ENCODE measurements at places on chromosomes 7 and 10.
A peak's percentile ranks its signal among the peaks of the same experiment; 100 is the strongest.

DNA sequence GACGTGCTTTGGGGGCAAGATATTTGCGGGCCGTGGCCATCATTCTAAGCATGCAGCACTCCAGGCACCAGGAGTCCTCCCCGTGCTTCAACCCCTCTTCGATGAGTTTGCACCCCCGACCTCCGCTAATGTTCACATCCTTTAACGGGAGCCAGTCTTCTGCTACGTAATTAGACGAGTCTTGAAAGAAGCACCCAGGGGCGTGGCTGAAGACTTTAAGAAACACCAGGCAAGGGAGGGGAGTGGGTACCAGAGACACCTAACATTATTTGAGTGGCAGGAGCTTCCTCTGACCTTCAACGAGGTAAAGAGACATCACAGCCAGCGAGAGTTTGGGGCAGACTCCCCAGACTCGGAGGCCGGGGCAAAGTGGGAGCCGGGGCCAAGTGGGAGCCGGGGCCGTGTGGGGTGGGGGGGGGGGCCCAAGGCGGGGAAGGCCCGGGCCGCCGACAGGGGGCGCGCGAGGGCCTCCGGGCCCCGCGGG lies 31.1 kb upstream of the TOMM7 start:
- DNase-seq = no peak

DNA sequence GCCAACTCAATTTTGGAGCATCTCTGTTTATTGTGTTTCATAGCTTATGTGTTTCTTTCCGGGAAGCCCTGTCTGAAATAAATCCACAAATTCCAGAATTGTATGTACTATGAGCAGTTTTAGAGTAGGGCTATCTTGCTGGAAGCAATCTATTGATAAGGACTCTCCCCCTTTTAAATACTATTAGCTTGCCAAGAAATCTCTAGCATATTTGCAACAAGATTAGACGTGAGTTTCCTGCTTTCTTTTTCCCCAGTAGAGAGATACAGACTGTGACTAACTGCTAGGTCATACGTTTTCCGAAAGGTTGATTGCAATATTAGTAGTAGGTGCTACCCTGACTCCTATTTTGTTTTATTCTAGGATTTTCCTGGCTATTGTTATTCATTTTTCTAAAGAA lies 277.0 kb downstream of the MALRD1 start:
- no peak for DNase-seq

DNA sequence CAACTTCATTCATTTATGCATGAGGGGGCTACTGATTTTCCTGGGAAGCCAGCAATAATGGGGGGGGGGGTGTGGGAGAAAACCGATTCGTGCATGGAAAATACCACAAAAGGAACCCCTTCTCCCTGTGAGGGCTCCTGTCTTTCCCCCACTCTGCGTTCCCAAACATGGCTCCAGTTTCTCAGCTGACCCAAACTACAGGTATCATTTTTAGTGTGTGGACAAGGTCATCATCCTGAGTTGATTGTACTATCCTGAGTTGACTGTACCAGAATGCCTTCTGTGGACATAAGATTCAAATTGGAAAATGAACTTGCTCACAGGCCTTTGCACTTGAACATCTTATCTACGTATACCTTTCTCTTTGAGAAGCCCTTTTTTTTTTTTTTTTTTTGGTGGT lies 49.9 kb downstream of the ZRANB1 start:
- peak; percentile 11 for DNase-seq

DNA sequence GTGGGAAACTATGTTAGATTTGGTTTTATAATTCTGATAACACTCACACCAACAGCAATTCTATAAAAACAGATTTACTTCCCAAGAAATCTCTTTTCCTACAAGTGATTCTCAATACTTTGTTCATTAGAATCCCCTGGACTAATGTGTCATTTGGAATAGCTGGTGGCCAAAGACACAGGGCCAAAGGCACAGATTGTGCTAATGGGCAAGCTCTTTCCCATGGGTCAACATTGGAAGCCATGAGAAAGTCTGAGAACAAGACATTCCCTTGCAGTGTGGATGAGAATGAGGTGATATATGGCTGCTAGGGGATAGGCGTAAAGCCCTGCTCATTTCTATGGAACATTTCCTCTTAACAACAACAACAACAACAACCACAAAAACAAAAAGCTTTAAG lies 153.8 kb downstream of the AMPH start:
- no peak for DNase-seq

DNA sequence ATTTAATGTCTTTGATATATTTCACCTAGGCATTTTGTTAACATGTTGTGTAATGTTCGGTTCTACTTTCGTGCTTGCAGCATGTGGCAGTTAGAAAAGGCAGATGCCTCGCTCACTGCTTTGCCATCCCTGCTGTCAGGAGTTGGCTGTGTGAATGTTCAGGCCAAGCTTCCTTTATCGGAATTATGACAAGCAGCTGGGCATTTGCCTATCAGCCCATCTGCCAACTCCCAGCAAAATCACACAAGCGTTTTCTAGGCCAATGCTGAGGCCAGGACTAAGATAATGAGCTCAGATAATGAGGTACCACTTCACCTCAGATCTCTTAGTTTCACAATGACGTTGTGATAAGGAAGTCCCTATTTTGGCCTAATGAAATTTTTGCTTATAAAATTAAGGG lies 212.7 kb upstream of the FAM3C start:
- no peak for DNase-seq

DNA sequence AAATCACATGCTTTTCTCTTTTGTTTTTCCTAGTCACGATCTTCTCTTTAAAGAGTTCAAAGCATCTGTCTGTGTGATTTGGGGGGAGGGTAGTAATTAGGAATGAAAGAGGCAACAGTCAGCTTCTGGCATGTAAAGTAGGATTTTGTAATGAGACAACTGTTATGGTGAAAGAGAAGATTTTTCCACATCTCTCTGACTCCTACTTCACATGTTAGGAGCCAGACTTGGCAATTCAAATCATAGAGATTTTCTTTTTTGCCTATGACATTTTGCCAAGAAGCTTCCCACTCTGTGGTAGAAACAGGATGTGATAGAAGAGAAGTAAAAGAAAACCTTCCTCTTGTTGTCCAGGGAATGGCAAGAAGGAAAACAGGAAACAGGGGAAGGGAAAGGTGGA lies 38.3 kb upstream of the KLHL7 start:
- no peak for DNase-seq

DNA sequence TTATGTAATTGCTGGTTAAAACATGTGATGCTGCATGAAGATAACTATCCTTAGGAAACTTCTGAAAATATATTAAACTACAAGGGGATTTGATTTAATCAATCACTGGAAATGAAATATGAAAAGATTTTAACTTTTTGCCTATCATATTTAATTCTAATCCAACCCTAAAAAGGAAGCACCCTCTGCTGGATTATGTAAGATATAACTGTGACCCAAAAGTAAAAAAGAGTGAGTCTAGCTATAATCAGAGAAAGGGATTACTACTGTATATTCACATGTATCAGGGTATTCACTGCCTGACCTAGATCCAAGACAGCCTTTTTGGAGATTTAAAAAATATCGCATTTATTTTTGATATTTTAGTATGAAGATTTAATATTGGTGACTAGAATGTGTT lies 295.5 kb downstream of the MDFIC start:
- DNase-seq = no peak

- DNase-seq = no peak
Observed at GRCh38 chr10:29191674-29192073, 97.2 kb upstream of the LYZL1 start.

DNA sequence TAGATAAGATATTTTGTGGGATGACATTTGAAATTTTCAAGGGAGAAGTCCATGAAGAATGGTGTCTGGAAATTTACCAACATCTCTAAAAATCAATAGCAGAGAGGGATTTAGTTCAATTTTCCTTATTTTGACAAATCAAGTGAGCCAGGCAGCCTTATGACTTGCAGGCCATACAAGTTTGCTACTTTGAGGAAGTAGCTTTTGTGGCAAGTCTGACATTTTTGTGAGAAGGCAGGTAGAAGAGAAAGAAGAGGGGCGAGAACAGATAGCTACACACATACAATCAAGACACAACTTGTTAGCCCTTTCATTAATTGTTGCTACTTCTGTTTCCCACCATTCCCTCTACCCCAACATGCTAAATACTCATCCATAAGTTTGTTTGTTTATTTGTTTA lies 74.5 kb upstream of the OIT3 start:
- DNase-seq = no peak
